T follicular helper cell (primary cell): ENCODE measurements at places on chromosomes 7 and 10.

DNA sequence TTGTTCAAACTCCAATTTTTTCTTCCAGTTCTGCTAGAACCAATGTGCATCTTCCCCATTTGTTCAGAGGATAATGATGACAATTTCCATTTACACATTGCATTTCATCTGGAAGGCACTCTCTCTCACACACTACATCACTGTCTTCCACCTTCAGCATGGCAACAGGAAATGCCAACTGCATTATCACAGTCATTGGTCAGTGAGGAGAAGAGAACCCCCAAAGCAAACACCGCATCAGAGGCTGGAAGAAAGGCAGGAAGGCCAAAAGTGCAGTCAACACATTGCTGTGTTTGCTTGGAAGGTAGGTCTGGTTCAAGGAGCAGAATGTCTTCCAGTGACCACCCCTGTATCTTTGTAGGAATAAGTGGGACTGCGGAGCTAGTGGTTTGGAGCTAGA lies 192.2 kb upstream of the RHOBTB1 start:
- no peak for DNase-seq

GRCh38 chr7:27122077-27122910 lies 8.3 kb downstream of the HOXA4 start:
- no peak for DNase-seq

DNA sequence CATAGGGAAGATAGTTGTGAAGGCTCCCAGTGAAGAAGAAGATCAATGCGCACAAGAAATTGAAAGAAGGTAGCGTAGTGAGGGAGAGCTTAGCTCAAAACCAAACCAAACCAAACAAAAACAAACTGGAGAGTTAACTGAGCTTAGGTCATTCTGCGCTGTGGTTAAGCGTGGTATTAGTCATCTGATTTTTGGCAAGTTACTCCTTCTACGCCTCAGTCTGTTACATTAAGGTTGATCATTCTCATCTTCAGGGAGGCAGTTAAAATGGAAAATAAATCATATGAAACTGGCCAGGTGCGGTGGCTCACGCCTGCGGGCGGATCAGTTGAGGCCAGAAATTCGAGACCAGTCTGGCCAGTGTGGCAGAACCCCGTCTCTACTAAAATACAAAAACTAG lies 259.7 kb downstream of the EXOC4 start:
- no peak for DNase-seq

GRCh38 chr7:140179339-140179738 lies 2.6 kb upstream of the KDM7A start:
- DNase-seq = no peak

DNA sequence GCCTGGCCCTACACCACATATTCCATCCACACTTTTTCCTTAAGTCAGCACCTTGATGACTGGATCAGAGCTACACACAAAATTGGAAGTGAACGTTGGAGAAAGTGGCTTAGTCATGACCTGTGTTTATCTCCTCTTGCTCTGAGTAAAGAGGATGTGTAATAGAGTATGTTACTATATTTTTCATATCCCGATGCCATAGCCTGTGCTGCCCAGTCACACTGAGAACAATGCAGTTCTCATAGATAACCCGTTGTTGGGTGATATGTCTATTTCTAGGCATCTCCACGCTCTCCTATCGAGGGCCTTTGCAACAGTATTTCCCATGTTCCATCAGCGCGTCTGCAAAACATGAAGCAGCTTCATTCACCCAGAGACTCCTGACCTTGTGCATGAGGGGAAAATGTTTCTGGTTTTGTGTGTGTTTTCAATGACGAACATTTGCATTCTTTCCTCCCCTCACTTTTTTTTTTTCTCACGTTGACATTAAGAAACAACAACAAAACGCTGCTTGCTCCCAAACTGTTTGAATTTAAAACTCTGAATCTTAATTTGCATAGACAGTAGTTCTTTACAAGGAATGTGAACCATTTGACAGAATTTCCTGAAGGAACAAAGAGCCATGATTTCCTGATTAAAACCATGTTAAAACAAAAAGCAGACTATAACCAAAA lies 43.4 kb downstream of the GRK5 start:
- DNase-seq = no peak

GRCh38 chr7:82595176-82595575 lies 151.6 kb upstream of the CACNA2D1 start:
- no peak for DNase-seq

- DNase-seq = peak; percentile 41
Observed at GRCh38 chr10:61900829-61901792, at the start of gene ARID5B. Gene ARID5B (plus strand): TSS chr10:61901699. CDS start chr10:61901710, 11 bp downstream.

DNA sequence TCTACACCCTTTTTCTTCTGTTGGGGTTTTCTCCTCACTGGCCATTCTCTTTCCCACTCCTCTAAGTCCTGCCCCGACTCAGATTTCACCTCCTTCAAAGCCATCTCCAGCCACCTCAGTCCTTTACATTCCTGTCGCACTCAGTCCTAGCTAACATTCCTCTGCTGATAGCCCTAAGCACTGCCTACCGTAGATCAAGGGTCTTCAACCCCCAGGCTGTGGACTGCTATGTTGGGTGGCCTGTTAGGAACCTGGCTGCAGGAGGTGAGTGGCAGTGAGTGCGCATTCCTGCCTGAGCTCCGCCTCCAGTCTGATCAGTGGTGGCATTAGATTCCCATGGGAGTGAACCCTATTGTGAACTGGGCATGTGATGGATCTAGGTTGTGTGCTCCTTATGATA lies 11.2 kb downstream of the PFKFB3 start:
- DNase-seq = no peak

DNA sequence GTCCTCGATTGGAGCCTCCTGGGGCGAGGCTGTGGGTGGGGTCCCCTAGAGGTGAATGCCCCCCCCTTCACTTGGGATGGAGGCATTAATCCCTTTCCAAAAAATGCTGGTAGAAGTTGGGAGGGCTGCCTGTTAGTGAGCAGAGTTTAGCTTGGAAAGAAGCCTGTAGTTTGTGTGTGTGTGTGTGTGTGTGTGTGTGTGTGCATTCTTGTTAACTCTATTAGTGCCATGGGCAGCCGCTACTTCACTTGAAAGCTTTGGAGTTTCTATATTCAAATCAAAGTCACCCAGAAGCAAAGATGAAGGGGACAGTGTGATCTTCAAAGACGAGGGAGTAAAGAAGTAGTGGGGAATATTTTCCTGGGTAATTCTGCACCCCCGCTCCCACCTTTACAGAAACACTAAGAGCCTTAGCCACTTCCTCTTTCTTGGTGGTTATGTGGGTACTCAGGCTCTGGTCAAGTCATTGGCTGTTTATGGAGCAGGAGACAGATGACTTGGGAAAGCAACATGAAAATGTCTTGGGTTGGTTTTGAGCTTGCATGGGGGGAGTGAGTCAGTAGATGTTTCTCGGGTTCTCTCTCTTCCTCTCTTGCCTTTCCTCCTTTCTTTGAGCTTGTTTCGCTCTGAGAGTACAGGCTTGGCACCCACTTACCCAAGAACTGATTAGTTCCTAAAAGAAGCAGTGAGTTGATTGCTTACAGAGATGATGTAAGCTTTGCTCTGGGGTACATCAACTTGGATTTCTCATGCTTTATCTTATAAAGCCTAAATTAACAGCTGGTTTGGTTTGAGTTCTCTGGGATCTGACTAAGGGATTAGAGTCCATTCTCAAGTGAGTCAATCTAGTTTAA lies 35.9 kb downstream of the TCF7L2 start:
- no peak for DNase-seq

DNA sequence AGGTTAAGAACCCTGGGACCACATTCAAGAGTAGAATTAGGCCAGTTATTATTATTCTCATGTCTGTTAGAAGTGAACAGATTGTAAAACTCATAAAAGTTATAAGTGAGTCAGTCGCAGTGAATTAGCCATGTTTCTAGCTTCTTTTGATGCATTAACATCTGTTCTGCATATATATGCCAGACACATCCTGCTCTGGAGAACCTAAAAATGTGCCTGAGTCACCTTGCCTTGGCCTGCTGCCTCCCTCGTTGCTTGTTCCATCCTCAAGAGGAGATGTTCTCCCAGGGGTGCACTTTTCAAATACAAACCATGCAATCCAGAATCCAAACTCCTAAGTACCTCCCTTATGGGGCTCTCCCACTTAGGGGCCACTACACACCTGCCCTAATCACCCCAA lies 14.8 kb downstream of the TSPAN12 start:
- DNase-seq = no peak

DNA sequence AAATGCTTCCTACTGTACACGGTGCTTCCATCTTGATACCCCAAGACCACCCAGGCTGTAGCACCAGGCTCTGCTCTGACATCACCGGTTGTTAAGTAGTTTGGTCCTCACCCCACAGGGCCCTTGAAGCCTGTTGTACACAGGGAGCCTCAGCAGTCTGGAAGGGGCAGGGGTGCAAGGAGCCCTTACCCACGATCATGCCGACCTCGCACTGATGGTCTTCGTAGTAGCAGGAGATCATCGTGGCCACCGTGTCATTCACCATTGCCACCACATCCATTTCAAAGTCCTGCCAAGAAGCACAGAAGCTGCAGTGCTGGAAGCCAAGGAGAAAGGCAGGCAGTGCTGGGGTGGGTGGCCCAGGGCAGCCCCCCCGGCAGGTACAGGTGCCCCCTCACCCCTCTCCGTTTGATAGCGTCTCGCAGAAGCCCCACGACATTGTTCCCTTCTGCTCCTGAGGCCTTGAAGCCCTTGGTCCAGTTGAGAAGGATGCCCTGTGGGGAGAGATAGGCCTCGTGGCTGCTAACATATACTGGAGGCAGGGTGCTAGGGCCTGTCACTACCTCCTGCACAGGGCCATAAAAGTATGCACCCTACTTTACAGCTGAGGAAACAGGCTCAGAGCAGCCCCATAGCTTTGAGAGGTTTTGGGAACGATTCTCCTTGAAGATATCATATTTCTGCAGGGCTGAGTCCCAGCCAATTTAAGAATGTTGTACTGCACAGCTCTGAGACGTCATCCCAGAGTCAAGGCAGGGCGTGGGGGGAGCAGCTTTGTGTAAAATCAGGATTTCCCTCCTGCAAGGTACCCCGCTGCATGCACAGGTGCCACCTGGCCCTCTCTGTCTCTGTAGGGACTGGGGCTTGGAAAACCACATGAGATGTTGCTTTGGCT lies 8.7 kb upstream of the MYL7 start:
- no peak for DNase-seq

GRCh38 chr10:2986391-2986801 lies 81.0 kb upstream of the PFKP start:
- DNase-seq = no peak

- DNase-seq = no peak
Observed at GRCh38 chr7:132403465-132404110, 172.7 kb downstream of the PLXNA4 start.

DNA sequence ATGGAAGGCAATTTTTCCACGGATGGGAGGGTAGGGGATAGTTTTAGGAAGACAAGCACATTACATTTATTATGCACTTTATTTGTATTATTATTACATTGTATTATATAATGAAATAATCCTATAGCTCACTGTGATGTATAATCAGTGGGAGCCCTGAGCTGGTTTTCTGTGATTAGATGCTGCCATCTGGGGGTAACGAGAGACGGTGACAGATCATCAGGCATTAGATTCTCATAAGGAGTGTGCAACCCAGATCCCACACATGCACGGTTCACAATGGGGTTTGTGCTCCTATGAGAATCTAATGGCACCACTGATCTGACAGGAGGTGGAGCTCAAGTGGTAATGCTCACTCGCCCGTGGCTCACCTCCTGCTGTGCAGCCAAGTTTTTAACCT lies 103.9 kb upstream of the STK17A start:
- DNase-seq = no peak

- DNase-seq = no peak
Observed at GRCh38 chr7:82715344-82715743, 271.8 kb upstream of the CACNA2D1 start.

GRCh38 chr7:90119178-90119971 lies 34.9 kb upstream of the STEAP1 start:
- DNase-seq = peak; percentile 3

GRCh38 chr10:126407831-126408230 lies 19.6 kb upstream of the ADAM12 start:
- DNase-seq = no peak

DNA sequence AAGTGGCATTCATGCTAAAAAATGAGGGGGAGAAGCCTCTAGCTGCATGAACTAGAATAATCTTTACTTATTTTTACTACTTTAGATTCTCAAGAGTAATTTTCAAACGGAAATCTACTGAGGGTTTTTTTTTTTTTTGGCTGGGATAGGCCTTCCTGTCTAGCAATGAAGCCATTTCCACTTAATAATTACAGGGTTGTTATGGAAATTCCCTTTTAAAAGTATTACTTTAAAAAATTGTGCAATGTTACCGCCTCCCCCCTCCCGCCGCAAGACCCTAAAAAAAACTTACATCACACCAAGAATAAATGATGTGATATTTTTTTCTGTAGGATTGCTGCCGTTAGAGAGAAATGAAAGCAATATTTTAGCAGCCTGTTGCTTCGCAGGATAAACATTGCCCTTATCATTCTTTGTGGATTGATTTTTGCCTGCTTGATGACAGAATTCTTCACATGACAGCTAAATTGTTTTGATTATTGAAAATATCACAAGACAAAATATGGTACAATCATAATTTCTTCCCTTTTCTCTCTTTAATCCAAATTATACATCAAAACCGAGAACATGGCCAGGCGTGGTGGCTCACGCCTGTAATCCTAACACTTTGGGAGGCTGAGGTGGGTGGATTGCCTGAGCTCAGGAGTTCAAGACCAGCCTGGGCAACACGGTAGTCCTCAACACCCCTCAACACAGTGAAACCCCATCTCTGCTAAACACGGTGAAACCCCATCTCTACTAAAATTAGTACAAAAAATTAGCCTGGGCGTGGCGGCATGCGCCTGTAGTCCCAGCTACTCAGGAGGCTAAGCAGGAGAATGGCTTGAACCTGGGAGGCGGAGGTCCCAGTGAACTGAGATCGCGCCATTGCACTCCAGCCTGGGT lies 32.8 kb downstream of the ARL4A start:
- no peak for DNase-seq

GRCh38 chr7:112383671-112384417 lies 66.4 kb upstream of the IFRD1 start:
- no peak for DNase-seq

DNA sequence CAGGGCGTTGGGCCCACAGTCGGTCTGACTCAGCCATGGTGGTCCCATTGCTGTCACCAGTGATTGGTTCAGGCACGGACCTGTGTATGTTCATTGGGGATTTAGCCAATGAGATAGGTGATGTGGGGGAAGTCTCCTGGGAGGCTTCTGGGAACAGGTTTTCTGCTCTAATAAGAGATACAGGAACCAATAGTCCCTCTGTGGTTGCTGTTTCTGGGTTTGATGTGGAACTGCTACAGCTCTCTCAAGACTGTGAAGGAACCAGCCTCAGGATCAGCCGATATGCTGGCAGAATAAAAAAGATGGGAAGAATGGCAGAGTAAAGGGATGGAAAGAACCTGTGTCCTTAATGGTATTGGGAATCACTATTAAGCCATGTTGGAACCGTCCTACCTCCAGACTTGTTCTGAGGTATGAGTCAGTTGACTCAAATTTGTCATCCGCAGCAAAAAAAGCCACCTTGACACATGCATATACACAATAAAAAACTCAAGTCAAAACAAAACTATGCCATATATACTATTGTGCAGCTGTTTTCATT lies 70.6 kb downstream of the MCMBP start:
- DNase-seq = no peak

DNA sequence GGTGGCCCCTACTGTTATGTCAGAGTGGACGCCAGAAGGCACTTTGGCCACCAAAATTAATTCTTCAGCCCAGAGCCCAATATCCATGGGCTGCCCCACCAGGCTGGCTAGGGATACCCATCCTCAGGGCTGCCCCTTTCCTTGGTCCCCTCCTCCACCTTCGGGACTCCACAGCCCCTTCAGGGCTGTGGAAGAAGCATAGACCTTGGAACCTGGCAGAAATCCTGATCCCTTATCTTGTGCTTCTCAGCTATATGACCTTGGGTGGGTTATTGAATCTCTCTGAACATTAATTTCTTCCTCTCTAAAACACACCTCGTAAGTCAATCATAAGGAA lies 499 bp upstream of the TMUB1 start:
- DNase-seq = no peak
